ENCODE measurements at places on chromosomes 12 and 14.

- DNase-seq: no peak
Measured at GRCh38 chr12:59191372-59191771, 271.1 kb upstream of the LRIG3 start.

GRCh38 chr12:115394496-115395220 is 710.7 kb upstream of the TBX3 start:
- DNase-seq: no peak

GRCh38 chr12:2251526-2252209 is 198.9 kb downstream of the CACNA1C start:
- DNase-seq: no peak

- DNase-seq: peak; percentile 4
Measured at GRCh38 chr14:65336191-65336591, 76.3 kb upstream of the FUT8 start.

GRCh38 chr12:77999074-77999715 is 168.5 kb downstream of the NAV3 start:
- DNase-seq: no peak

DNA sequence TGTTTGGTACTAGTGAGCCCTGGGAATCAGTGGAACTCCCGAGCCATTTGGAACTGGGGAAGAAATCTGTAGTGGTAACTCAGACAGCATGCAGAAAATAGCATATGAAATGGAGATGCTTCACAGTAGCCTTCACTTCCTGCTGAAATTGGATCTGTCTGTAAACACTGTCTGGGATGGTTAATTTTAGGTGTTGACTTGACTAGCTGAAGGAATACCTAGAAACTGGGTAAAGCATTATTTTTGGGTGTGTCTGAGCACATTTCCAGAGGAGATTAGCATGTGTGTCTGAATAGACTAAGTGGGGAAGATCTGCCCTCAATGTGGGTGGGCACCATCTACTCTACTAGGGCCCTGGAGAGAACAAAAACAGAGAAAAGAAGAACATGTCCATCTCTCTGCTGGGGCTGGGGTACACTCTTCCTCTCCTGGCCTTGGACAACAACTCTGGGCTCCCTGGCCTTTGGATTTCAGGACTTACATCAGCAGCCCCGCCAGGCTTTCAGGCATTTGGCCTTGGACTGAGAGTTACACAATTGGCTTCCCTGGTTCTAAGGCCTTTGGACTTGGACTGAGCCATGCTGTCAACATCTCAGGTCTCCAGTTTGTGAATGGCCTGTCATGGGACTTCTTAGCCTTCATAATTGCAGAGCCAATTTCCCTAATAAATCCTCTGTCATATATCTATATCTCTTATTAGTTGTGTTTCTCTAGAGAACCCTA is 14.0 kb upstream of the CRADD start:
- no peak for DNase-seq

DNA sequence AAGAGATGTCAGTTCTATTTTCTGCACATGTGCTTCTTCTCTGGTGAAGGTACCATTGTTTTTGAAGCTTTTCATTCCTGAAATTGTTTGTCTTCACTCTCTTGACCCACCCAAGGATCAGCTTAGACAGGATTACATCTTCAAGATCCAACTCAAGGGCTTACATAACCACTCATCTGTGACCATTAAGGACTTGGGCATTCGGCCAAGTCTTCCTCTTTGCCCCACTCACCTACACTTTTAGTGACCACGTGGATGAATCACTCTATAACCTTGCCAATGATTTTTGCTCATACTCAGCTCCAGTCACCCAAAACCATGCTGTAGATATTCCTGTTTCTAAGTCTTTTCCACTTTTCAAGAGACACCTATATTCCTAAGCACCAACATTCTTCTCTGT is 36.5 kb upstream of the SSTR1 start:
- no peak for DNase-seq

GRCh38 chr14:56378475-56378877 is 201.1 kb upstream of the TMEM260 start:
- DNase-seq: no peak

GRCh38 chr12:94089891-94090290 is 58.5 kb upstream of the PLXNC1 start:
- no peak for DNase-seq

DNA sequence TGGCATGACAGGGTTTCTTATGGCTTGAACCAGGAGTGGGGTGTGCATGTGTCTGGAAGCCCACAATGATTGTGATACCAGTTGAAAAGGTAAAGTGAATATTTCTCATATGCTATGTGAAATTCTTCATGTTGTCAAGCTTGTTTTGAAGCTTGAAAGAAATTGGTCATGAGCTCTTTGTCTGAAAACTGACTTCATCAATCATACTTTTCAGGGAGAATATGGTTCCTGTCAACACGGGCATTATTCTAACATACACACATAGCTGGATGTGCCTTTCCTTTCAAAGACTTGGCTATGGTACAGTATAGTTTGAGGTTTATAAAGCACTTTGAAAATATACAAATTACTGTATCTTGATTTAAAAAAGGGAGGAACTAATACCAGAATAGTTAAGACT is 158.8 kb downstream of the KCNH5 start:
- no peak for DNase-seq

- no peak for DNase-seq
Measured at GRCh38 chr12:39145175-39145999, 240.0 kb upstream of the CPNE8 start.

GRCh38 chr12:79546466-79547043 is 144.2 kb downstream of the PAWR start:
- no peak for DNase-seq

DNA sequence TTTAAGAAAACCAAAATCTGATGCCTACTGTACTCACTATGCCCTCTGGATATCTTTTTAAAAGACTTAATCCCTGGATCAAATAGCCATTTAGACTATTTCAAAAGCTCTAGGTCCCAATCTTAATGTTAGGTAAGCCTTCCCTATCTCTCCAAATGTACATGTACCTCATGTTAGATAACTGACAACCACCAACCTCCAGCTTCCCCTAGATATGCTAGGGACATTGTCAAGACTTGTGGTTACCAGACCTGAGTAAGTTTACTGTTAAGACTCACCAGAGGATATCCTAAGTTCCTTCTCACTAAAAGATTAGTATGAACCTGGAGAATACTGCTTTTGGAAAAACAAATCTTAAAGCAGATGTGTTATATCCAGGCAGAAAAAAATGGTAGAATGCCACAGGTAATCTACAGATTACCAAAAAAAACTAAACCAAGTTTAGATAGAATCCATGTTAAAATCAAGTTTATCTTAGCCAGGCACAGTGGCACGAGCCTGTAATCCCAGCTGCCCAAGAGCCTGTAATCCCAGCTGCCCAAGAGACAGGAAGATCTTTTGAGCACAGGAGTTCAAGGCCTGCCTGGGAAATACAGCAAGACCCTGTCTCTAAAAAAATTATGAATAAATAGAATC is 9.7 kb downstream of the NAP1L1 start:
- no peak for DNase-seq

DNA sequence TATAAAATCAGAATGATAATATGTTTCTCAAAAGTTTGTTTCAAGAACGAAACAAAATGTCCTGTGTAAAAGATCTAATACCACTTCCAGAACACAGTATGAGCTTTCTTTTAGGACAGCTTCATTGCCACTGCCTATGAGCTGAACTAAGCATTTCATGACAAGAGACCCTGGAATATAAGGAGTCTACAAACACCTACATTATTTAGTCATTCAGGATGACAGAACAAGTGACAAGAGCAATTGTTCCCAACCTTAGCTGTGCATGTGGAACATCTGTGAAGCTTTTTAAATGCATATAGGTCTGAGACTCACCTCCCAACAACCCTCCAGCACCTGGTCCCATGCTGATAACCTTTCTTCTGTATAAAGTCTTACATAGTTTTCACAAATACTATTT is 103.1 kb upstream of the GARIN6 start:
- no peak for DNase-seq

DNA sequence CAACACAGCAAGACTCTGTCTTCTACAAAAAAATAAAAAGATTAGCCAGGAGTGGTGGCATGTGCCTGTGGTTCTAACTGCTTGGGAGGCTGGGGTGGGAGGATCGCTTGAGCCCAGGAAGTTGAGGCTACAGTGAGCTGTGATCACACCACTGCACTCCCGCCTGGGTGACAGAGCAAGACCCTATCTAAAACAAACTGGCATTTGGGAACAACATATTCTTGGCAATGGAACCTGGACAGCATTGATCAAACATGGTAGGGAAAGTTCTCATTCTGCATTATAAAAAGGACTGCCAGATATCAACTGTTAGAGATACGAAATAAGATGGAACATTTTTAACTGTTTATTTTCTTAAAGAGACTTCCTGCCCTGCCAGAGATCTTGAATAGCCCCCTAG is 81.5 kb downstream of the PPP2R5C start:
- DNase-seq: no peak

DNA sequence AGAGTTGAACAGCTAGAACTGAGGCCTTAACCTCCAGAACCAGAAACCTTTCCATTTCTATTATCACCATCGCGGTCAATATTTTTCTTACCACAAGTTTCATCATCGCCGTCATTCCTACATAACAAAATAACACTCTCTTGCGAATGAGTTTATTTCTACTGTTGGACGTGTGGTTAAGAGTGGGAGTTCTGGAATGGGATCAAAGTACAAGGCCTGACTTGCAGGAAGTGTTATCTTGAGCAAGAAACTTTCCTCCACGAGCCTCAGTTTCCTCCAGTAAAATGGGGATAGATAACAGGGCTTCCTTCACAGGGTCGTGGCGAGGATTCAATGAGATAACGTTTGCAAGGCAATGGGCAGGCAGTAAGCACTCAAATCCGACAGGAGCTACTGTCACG is 652 bp downstream of the SART3 start:
- no peak for DNase-seq

DNA sequence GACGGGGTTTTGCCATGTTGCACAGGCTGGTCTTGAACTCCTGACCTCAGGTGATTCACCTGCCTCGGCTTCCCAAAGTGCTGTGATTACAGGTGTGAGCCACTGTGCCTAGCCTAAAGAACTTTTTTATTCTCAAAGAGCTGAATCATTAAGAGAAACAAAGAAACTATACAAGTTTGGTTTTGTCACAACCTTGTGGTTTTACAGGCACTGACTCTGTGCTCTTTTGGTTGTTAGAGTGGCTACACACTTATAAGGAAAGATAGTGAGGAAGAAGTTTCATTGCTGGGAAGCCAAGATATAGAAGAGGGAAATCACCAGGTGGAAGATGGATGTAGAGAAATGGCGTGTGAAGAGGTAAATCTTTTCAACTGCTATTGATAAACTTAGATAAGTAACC is 10.1 kb upstream of the DNAH10 start:
- no peak for DNase-seq

- DNase-seq: no peak
Measured at GRCh38 chr12:57833672-57834071, 12.9 kb downstream of the CTDSP2 start.

- no peak for DNase-seq
Measured at GRCh38 chr14:25680934-25681333, 631.0 kb upstream of the STXBP6 start.

DNA sequence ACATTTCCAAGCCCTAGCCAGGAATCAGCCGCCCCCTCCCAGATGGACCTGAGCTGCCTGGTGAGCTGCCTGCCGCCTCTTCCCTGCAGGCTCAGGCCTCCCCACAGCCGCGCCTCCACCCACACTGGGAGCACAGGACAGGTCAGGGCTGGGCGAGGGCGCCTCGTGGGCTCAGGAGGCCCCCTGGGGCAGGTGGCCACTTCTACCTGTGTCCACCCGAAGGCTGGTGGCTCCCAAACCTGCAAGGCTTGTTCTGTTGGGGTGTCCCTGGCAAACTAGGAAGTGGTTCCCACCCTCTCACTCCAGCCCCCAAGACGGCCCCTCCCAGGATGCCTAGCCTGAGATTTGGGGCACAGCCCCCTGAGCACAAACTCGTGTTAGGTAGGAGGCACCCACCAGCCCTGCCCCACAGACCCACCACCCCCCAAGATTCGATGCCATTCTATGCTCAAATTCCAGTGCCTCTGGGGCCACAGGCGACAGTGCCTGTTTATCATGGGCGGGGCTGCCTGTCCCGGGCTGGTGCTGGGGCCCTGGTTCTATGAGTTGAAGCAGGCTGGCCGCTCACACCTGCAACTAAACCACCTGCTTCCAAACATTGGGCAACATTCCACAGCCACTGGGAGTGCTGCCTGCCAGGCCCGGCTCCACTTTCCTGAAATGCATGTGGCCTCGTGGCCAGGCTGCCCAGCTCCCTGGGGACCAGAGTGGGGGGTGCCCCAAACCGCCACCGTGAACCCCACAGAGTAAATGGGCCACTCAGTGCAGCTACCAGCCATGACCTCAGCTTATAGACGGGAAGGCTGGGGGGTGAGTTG is 6.8 kb downstream of the MMP17 start:
- DNase-seq: no peak

- no peak for DNase-seq
Measured at GRCh38 chr14:49946320-49947141, 53.6 kb downstream of the ARF6 start.

GRCh38 chr12:78568321-78569020 is 296.1 kb upstream of the SYT1 start:
- DNase-seq: no peak

GRCh38 chr14:77208291-77208978 is 26.8 kb downstream of the TMEM63C start:
- peak; percentile 18 for DNase-seq

DNA sequence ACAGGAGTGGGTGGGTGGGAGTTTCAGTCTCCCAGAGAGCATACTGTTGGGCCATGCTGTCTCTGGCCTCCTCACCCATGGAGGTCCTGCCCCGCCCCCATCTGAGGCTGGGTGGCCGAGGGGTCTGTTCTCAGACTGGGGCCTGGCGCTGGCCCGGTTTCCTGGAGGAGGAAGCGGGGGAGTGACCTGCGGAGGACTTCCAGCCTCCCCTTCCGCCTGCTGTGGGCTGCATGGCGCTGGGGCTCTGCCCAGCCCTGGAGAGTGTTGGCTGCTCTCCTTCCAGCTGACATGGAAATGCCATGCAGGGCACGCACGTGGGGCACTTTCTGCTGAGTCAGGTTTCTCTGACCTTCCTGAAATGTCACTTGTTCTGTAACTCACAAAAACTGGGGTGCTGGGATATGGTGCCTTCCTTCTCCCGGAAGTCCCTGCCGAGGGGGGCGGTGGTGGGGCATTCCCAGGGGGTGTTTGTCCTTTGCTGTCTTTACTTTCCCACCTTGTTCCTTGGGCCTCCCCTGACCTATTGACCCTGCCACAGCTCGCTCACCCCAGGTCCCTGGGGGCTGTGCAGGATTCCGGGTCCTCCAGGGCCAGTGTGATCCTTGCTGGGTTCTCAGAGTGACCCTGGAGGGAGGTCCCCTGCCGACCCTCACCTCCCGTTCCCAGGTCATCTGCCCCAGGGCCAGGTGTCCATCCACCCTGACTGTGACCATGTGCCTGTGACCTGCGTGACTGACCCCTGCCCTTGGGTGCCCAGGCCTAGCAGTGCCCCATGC is 23.6 kb downstream of the PACS2 start:
- DNase-seq: no peak

DNA sequence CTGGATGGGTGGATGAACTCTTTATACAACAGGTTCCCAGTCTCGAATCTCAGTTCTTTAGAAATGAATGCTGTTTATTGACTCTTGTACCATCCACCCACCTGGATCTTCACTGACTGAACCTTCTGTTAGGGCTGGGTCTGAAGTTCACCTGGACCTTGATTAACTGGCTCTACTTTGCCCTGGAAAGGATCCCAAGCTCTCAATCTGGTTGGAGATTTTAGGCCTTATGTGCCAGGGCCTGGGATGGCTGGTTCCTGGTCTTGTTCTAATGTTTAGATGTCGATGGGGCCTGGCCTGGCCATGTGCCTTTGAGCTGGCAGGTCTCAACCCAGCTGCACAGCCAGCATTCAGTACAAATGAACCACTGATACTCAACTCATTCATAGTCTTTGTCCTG is 76.5 kb upstream of the MED13L start:
- DNase-seq: no peak

GRCh38 chr14:75553157-75553556 is 25.3 kb upstream of the FLVCR2 start:
- no peak for DNase-seq
